ENCODE measurements at places on chromosomes 4 and X.

DNA sequence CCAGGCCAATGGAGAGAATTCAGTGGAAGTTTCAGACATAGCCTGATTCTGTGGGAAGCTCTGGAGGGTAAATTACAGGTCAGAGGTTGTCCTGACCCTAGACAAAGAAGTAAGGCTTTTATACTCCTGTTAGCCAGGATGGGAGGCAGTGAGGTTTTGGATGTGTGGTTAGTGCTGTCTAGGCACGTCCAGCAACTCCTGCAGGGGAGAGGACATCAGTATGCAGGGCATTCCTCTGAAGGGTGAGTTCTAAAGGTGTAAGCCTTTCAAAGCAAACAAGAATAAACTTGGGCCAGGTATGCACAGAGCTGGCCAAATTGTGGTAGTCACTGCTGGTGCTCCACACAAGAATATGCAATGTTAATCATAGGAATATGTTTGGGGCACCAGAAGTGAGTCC, 562.5 kb downstream of the CCSER1 start:
- DNase-seq: no peak

DNA sequence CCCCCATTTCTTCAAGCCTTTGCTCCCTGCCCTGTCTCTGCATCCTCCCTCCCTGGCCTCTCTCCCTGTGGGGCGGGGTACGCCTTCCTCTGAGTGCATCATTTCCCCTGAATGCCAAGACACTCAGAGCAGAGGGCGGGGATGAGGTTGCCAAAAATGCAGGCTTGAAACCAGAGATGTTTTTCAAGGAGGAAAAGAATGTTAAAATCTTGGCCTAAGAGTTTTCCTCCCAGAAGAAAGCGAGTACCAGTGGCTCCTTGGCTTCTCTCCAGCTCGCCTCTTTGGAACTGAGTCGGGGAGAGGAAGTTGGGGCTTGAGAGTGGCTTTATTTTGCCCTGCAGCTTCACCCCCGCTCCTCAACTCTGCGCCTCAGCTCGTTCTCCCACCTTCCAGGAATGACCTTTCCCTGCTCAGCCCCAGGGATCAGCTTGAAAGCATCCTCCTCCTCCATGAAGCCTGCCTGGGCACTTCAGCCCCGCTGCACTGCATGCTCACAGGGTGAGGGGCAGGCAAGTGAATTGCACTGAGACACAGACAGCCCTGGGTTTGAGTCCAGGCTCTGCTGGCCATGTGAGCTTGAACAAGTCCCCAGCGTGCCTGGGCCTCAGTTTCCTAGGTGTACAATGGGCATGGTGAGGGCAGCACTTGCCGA, 57.5 kb upstream of the SORCS2 start:
- peak; percentile 94 for DNase-seq

- DNase-seq: no peak
Measured at GRCh38 chr4:145739845-145740244, 59.9 kb downstream of the C4orf51 start.

- DNase-seq: no peak
Measured at GRCh38 chrX:23819385-23820234, 36.6 kb downstream of the SAT1 start.

DNA sequence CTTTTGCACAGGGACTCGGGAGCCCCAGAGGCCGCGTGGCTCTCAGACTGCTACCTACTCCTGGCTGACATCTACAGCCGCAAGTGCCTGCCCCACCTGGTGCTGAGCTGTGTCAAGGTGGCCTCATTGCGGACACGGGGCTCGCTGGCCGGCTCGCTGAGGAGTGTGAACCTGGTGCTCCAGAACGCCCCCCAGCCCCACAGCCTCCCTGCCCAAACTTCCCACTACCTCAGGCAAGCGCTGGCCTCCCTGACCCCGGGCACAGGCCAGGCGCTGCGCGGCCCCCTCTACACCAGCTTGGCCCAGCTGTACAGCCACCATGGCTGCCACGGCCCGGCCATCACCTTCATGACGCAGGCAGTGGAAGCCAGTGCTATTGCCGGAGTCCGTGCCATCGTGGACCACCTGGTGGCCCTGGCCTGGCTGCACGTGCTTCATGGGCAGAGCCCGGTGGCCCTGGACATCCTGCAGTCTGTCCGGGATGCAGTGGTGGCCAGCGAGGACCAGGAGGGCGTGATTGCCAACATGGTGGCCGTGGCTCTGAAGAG, 28.8 kb downstream of the SH3TC1 start:
- DNase-seq: no peak

DNA sequence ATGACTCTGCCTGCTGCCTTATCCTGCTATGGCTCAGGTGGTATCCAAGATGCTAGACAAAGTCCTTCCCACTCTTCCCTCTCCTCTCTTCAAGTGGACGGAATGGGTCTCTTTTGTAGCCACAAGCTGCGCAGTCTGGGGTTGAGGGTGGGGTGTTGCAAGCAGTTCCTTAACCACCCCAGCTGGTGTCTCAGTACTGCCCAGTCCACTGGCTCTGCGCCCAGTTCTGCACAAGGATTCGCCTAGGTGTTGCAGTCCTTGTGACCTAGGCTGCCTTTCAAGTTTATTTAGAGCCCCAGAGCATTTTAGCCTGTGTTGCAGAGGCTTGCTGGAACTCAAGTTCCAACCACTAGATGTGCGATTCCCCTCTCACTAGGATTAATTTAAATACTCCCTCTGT, 120.7 kb downstream of the NEXMIF start:
- no peak for DNase-seq

- no peak for DNase-seq
Measured at GRCh38 chr4:2259036-2259540, 2.8 kb downstream of the MXD4 start.

DNA sequence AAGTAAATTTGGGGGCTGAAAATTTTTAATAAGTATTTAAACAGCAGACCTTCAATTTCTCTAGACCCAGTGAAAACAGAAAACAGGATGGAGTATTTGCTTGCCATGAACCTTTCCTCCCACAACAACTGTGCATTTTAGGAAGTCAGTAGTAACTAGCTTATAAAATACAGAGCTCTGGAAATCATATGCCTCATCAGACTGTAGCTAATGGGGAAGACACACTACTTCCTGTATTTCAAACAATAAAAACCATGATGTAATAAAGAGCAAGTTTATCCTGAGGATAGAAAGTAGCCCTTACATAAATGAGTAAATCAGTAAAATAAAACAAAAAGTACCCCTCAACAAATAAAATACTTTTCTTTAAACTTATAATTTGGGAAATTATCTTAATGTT, 280.1 kb upstream of the ZFP42 start:
- no peak for DNase-seq

DNA sequence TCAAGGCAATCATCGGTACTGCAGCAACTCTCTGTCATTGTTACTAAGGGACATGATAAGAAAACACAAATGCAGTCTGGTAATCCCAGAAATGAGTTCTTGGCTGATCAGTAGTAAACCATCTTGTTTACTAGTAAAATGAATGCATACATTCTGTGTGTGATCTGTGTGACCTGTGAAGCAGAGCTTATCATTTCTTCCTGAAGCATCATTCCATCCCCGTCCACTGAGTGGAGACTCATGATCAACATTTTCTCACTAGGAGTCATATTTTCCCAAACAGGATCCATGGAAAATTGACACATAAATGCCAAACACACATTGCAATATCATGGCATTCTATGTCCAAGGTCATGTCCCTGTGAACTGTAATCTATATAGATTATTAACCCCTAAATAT, 226.1 kb downstream of the ANKRD50 start:
- DNase-seq: no peak

GRCh38 chr4:94472056-94472826, 20.5 kb downstream of the PDLIM5 start:
- no peak for DNase-seq

- DNase-seq: no peak
Measured at GRCh38 chrX:38192007-38192810, 28.5 kb downstream of the SRPX start.

DNA sequence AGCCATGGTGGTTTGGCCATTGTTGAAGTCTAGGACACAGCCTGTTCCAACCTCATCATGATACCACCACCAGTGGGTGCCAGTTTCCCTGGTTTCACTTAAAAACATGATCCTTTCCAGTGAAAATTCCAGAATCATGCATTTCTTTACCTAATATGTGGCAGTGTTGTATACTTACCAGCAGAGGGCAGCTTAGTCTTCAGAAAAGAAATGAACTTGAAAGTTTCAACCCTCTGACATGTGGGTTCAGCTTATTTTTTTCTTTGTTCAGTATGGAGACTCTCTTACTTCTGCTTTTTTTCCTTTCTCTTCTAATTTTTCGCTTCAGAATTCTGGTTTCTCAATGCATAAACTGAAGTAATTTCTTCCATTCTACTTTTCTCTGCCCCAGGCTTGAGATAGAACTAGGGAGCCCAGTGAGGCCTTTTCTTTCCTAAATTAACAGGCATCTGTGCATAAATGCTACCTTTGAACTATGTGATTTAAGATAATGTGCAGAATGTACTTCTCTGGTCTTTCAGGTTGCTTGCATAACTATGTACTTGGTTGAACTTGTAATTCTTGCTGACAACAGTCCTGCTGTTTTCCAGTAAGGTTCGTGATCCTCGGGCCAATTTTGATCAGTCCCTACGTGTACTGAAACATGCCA, 10.7 kb downstream of the LIAS start:
- peak; percentile 64 for DNase-seq

GRCh38 chr4:3529363-3529762, 2.9 kb downstream of the LRPAP1 start:
- no peak for DNase-seq

DNA sequence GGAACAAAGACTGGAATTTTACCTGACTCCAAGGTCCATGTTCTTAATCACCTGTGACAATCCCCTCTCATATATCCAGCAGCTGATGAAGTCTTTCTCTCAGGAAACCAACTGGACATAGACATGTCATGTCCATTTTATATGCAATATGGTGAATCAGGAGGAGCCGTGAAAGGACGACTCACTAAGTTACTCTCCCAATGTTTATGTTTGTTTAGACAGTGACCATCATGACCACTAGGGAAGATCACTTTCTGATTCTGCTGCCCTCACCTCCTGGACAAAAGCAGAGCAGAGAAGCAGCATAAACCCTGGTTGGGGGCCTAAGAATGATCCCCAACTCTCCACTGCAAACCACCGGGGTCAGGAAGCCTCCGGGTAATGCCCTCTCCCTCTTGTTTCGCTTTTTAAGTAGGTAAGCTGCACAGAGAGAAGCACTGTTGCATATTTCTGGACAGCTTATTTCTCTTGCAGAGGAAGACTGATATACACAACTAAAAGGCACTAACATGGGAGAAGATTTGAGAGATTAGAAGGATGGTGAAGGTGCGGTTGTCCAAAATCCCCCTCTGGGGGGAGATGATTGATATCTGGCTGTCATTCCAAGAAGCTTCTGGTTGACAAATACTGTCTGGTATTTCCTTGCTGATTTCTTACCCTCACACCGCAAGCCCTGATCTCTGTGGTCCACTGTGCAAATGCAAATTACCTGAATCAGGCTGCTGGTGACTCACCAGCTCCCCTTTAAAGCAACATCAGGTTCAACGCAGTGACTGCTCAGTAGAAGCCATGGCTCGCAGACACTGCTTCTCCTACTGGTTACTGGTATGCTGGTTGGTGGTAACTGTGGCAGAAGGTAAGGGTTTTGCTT, at the start of gene ODAPH:
TSS of gene ODAPH (plus strand) at position 773 of the 871 bp plus-strand sequence. CDS start at position 790, 17 bp downstream.
- no peak for DNase-seq

DNA sequence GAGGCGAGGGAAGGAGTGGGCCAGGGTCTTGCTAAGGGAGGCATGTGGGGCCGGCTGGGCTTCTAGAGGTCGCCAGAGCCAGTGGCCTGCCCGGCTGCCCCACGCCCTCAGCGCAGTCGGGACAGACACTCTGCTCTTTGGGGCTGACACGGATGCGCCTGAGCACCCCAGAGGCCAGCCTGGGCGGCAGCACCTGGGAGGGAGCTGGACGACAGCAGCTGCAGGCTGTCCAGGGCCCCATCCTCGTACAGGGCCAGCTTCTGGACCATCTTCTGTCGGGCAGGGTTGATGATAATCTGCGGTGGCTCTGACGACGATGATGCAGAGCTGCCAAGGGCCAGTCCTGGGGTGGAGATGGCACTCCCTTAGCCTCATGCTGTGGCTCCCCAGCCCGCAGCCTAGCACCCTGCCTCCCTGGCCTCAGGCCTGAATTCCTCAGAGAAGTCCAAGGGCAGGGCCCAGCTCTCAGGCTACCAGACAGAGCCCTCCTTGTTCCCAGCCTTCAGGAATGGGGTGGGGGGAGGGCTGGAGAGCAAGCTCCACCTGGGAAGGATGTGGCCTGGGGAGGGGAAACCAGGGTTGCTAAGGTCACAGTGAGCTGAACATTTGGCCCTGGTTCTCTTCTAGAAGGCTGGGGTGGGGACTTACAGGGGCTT, 7.2 kb downstream of the IRAK1 start:
- DNase-seq: no peak

- no peak for DNase-seq
Measured at GRCh38 chr4:23887989-23888388, 1.9 kb downstream of the PPARGC1A start.

DNA sequence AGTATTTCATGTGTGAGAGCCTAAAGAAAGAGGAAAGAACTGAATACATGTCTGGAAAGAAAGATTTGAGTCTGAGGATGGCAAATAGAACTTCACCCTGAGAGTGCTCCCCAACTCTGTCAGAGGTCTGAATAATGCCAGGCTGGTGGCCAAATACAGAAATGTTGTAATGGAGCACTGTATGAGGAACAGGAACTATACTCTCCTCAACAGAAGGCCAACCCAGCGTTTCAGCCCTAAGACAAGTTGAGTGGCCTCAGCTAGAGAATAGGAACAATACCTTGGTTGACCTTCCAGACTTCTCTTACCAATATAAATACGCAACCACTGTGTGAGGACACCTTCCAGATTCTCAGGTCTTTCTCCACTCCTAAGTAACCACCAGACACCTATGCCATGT, 94.5 kb upstream of the STIM2 start:
- no peak for DNase-seq

GRCh38 chr4:138236037-138236436, 6.1 kb downstream of the SLC7A11 start:
- no peak for DNase-seq

DNA sequence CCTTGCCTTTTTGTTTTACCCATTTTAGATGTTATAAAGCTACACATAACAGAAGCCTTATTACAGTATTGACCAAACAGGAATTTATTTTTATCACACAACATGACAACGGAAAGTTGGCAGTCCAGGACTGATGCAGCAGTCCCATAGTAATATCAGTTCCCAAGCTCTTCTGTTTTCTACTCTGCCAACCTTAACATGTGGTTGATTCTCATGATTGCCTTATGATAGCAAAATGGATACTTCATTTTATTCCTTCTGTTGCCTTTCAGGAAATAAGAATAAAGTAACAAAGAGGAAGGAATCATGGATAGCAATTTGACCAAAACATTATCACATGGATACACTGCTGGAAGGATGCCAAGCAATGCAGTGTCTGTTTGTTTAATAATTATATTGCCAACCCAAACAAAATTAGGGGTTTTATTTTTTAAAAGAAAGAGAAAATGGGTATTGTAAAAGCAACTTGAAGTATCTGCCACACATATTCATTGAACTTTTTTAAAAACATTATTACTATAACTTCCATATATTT, 275.7 kb downstream of the STPG2 start:
- no peak for DNase-seq

GRCh38 chr4:38765382-38765781, 17.4 kb downstream of the TLR10 start:
- no peak for DNase-seq

- DNase-seq: peak; percentile 21
Measured at GRCh38 chr4:111952688-111953087, 192.6 kb upstream of the FAM241A start.

Measured in fibroblast of skin of left biceps (primary cell).